ENCODE measurements at places on chromosomes 5 and 9.

DNA sequence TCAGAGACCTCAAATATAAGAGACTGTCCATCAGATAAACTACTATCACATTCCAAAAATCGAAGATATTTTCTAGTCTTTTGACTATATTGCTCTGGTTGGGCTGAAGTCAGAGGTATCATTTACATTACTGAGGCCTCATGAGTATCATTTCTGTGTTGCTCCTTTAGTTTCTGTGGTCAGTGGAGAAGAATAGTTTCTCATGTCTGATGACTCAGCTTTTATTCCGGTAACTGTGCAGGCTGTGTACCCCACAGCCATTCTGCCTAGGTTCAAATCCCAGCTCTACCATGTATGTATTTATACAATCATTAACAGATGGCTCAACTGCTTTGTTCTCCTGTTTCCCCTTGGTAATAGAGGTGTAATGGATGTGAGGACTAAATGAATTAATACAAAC is 179.3 kb downstream of the ALDH1A1 start:
- DNase-seq: no peak

GRCh38 chr9:90985631-90986030 is 184.0 kb downstream of the SYK start:
- DNase-seq: no peak

GRCh38 chr5:132669966-132670882 is 3.6 kb upstream of the IL4 start:
- DNase-seq: no peak

DNA sequence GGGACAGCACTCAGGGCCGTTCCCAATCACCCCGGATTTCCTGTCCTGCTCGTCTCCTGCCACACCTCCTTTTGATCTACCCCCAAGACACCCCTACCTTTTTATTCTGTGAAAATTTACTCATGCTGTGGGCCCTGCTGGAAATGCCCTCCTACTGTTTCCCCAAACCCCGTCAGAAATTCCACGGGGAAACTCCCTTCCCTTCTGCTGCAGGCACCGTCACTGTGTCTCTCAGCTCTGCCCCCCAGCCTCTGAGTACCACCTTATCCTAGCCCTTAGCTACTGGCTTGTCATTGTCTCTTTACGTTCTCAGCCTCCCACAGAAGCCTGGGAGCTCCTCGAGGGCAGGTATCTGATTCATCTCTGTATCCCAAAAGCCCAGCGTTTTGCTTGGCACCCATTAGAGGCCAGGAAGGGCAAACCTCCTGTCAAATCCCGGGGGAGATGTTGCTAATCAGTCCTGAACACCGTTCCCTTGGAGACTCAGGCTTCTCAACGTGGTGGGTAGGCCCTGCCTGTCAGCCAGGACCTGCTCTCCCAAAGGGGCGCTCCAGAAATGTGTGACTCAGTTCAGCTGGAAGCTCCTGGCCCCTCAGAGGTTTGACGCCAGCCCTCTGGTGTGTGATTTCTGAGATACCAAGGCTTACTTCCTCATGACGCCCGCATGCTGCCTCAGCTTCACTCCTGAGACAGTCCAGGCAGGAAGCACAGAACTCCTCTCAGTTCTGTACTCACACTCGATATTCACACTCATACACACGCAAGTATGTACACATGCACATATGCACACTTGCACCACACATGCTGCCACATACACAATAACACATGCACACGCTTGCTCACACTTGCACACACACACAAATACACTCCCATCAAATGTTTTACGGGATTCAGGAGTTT is 50.7 kb upstream of the GRHPR start:
- DNase-seq: no peak

- DNase-seq: no peak
These were observed 52.1 kb downstream of the GDNF start for GRCh38 chr5:37787742-37788141.

- no peak for DNase-seq
These were observed 28.4 kb downstream of the SH3GLB2 start for GRCh38 chr9:128999581-129000206.

DNA sequence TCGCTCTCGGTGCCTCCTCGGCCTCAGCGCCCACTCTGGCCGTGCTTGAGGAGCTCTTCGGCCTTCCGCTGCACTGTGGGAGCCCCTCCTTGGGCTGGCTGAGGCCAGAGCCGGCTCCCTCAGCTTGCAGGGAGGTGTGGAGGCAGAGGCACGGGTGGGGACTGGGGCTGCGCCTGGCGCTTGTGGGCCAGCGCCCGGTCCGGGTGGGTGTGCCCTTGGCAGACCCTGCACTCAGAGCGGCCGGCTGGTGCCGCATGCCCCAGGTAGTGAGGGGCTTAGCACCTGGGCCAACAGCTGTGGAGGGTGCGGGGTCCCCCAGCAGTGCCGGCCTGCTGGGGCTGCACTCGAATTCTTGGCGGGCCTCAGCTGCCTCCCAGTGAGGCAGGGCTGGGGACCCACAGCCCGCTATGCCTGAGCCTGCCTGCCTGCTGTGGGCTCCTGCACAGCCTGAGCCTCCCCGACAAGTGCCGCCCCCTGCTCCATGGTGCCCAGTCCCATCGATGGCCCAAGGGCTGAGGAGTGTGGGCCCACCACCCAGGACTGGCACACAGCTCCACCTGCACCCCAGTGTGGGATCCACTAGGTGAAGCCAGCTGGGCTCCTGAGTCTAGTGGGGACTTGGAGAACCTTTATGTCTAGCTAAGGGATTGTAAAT is 2085.2 kb upstream of the ACO1 start:
- DNase-seq: no peak

All from activated CD4-positive, alpha-beta T cell treated with anti-CD3 and anti-CD28 coated beads, Interleukin-2, amount 50 U/mL, for 4 hours (primary cell).